AG04450 (cell line): ENCODE measurements at places on chromosomes 2 and 18.

GRCh38 chr2:122707224-122707824 is 951.9 kb downstream of the TSN start:
- no peak for DNase-seq

- no peak for DNase-seq
Measured at GRCh38 chr18:60038731-60039130, 138.9 kb downstream of the PMAIP1 start.

DNA sequence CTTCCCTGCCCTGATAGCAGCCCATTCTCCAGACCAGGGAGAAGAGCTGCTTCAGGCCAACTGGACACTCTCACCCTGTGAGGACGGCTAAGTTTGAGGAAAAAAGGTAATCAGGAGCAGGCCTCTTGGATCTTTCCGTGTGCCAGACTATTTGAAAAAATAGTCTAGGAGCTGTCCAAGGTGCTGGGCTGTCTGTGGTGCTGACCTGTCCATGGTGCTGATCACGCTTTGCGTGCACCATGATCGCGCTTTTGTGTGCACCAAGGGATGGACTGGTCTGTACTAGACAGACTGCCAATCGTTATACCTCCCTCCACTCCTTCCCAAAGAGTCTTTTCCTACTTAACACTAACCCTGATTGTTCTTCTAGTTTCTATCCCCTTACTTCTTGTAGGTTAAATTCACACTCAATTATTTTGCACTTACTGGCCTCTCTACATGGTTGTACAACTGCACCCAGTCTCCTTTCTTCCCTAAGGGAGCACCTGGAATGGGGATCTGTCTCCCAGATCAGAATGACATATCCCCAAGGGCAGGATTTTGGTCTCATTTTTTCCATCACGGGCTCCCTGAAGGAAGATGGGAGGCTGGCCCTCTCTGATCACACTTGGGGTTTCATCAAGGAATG is 295.4 kb downstream of the CELF4 start:
- peak; percentile 8 for DNase-seq

- no peak for DNase-seq
Measured at GRCh38 chr2:174218773-174219172, 29.6 kb downstream of the OLA1 start.
